GF-D8 (cell line): ENCODE measurements at places on chromosomes 16 and 17.

- no peak for DNase-seq
Observed at GRCh38 chr17:43620147-43620546, 41.6 kb downstream of the MEOX1 start.

- DNase-seq = no peak
Observed at GRCh38 chr16:7449808-7450207, 117.2 kb downstream of the RBFOX1 start.

DNA sequence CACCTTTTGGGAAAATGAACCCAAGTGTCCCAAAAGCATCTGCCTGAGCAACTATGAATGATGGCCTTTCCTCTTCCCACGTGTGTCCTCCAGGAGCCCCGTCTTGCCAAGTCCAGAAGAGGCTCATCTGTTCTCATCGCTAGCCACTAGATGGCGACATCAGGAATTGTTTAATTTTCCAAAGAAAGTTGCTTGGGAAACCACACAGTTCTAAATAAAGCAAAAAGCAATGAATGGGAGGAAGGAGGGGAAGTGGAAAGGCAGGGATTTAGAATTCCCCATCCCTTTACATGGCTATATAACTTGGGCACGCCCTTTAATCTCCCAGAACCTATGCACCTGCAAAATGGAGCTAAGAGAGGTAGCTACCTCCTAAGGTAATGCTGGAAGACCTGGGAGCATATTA, 9.0 kb upstream of the CDH5 start:
- DNase-seq = no peak

- DNase-seq = no peak
Observed at GRCh38 chr16:66251476-66252160, 114.9 kb upstream of the CDH5 start.

GRCh38 chr17:67436233-67436632, 59.2 kb downstream of the PITPNC1 start:
- DNase-seq = no peak

DNA sequence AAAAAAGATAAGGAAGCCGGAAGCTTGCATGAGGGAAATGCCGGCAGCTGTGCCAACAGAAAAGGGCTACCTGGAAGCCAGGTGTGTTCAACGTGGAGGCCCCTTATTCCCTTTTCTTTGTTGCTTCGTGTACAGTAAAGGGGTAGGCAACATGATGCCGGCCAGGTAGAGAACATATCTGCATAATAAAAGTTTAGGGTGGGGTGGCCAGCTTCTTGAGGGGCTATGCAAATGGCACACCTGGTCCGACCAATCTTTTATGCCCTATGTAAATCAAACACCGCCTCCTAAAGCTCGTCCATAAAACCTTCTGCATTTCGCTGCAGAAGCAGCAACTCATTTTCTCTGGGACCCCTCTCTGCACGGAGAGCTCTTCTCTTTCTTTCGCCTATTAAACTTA, 911.6 kb downstream of the KCNJ2 start:
- no peak for DNase-seq

- DNase-seq = no peak
Observed at GRCh38 chr16:63613701-63614100, 1508.2 kb downstream of the CDH11 start.
